Stimulated activated naive CD8-positive, alpha-beta T cell treated with anti-CD3 and anti-CD28 coated beads, Interleukin-15, amount 100 ng/mL, for 72 hours (primary cell): ENCODE measurements at places on chromosomes 5 and 9.

DNA sequence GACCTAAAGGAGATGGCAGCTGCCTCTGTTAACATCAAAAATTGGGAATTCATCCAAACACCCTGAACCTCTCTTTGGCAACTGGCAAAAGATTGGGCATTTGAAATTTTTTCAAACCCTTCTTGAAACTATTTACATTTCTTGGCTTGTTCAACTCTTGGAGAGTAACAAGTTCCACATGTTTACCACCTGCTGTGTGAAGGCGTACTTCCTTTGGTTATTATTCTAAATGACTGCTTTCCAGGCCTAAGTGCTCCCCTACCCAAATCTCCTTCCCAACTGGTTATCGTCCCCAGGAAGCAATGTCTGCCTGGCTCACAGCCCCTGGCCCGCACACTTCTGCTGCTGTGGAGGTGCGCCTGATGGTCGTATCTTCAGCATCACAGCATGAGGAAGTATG, 422.7 kb downstream of the DMAC1 start:
- DNase-seq: no peak

GRCh38 chr9:37927601-37928551, 23.9 kb upstream of the SLC25A51 start:
- DNase-seq: no peak

GRCh38 chr5:72408603-72409002, 88.4 kb downstream of the PTCD2 start:
- DNase-seq: no peak

DNA sequence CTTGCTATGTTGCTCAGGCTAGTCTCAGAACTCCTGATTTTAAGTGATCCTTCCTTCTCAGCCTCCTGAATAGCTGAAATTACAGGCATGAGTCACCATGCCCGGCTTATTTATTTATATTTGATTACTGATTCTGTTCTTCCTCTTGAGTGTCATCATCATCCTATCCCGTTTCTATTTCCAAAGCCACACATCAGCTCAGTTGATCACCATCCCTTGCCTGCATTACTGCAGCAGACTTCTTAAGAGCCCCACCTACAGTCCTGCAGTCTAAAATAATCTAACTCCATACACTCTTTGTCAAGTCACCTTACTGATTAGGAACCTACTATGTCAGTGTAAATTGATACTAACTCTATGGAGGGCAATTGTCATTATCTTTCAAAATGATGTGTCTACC, 138.9 kb upstream of the RAI14 start:
- DNase-seq: no peak

DNA sequence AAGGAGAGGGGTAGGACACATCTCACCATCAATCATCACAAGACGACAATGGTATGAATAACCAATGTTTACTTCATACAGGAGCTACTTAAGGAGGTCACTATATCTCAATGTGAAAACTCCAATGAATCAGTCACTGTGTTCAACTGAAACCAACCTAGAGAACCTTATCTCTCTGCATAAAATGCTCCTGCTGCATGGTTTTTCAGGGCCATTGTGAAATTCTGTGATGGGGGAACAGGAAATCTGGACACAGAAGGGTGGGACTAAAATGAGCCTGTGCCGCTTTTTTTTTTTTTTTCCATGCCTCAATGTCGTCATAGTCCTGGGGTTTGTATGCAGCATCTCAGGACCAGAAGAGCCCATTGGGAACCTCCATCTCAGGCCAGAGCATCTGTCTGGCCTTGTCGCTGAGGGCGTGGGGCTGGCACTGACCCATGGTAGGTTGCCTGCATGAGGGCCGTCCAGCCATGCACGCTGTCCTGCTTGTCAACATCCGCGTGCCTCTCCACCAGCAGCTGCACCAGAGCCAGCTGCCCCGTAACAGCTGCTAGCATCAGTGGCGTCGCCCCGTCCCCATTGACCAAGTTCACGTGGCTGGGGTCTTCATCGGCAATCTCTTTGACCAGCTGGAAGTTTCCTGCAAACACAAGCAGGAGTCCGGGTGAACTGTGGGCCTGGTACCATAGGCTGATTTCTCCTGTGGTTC, 12.7 kb downstream of the ANKS6 start:
- no peak for DNase-seq

GRCh38 chr5:139004374-139005307, 129.5 kb upstream of the LRRTM2 start:
- no peak for DNase-seq

DNA sequence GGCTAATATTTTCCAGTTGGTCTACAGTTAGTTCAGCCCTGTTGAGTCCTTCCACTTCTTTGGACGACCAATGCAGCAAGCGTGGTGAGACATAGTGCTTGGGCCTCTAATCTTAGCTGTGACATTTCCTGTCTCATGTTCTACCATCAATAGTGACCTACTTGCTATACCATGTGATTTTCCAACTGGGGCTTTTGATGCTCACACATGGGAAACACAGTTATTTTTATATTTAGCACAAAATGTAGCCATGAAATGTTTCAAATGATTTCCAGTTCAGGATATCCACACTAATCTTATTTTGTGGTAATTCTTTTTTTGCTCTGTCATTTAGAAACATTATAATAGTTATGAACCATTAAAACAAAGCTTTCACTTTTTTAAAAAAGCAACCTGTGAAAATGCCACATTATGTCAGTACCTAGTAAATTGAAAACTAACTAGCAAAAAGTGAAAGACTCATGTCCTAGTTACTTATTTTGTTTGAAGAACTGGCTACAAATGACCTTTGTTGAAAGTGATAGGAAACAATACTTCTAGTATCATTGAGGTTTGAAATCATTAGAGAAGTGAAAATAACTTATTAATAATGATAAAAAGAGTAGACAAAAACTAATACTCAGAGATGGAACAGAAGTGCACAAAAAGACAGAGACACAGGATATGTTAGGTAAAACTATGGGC, 18.3 kb downstream of the MARCHF3 start:
- DNase-seq: peak; percentile 20

DNA sequence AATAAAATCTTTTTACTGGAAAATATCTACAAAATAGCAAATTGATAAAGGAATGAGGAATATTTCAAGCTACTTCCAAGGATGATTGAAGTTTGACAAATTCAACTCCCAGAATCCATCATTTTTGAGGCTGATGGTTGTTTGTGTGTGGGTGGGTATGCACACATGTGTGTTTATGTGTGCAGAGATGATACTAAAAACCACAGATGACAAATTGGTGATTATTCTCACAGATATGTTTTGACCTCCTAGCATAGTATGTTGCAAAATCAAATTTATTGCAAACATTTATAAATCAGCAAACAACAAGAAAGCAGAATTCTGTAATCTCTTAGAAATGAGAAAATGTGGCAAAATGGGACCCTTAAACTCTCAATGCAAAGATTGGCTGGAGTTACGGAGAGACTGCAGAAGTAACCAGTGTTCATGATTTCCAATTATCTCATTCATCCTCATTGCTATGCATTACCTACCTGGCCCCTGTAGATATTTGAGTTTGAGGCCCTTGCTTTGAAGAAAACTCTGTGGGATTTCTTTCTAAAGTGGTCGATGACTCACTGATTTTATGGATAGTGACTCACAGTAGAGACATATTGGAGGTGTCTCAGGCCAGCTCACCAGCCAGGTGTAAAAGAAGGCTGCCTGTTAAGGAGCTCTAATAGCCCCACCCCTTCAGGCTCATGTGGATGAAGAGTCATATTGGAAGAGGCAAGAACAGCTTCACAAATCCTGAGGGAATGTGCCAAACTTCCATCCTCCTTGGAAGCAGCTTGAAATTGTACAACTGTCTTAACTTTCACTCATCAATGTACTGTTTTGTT, 44.6 kb upstream of the TMC1 start:
- peak; percentile 57 for DNase-seq

DNA sequence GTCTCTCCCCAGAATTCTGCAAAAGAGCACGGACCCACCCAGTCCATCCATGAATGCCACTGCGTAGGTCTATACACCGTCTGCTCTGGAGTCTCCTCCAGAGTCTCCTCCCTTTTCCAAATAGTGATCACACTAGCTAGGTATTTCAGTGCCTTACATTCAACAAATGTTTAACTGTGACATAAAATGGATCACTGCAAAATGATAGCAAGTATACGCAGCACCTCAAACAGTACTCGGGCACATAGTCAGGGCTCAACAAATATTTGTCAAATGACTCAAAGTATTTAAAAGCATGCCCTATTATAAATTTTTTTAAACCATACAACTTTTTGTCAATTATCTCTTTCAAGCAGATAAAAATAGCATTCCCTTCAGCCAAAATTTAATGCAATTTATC, 60.5 kb downstream of the TLE1 start:
- DNase-seq: no peak

- DNase-seq: no peak
These were observed 183.2 kb upstream of the MAP3K1 start for GRCh38 chr5:56632199-56632598.

DNA sequence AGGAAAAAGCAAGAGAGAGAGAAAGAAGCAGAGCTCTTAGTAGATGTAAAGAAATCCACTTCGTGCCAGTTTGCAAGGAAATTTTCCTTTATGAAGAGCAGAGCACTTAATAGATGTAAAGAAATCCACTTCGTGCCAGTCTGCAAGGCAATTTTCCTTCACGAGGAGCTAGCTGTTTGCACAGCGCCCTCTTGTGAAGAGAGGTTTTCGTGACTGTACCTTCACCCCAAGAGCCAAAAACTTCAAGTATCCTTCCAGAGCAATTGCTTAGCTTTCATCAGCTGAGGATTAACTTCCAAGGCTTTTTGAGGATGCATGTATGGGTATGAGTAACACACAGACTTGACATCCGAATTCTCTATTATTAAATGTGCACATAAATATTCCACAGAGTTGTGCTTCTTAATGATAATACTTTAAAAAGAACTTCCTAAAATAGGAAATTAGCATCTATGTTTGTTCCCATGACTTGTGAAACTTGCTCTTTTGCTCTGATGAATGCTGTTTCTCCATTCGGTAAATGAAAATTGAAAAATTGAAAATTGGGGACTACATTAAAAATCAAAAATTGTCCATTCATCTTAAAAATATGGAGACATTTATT, 525.6 kb downstream of the PDE4D start:
- peak; percentile 33 for DNase-seq

- no peak for DNase-seq
These were observed 45.9 kb upstream of the JAK2 start for GRCh38 chr9:4939118-4939561.

DNA sequence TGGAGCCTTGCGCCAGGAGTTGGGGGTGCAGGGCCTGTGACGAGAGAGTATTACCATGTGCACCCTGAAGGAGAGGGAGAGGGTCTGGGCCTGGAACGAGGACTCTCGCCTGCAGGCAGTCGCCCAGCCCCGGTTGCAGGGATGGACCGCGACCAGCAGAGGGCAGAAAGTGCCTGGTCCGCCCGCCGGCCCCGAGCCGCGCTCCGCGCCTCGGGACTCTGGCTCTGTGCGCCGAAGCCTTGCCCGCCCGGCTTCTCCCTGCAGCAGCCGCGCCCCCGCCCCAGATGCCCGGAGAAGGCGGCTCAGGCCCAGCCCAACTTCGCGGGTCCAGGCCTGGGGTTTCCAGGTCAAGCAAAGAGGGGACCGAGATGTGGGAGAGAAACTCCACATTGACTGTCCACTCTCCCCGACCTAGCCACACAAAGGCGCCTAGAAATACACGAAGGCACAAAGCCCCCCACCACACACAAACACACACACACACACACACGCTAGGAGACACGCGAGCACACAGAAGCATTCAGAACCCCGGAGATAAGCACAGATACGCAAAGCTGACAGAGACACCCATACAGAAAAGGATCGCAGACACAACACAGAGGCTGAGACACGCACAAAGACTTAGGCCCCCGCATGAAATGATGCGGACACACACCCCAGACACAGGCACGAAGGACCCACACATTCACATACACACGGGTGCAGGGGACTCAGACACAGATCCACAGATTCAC, 2.0 kb upstream of the LMX1B start:
- DNase-seq: peak; percentile 81

- DNase-seq: no peak
These were observed 21.6 kb upstream of the CSF1R start for GRCh38 chr5:150107909-150108447.

- no peak for DNase-seq
These were observed 161.0 kb upstream of the ZNF618 start for GRCh38 chr9:113715086-113715485.
